Activated CD4-positive, CD25-positive, alpha-beta regulatory T cell (primary cell): ENCODE measurements at places on chromosomes 2 and 18.

GRCh38 chr2:229199267-229199666 lies 71.8 kb downstream of the PID1 start:
- DNase-seq: no peak

DNA sequence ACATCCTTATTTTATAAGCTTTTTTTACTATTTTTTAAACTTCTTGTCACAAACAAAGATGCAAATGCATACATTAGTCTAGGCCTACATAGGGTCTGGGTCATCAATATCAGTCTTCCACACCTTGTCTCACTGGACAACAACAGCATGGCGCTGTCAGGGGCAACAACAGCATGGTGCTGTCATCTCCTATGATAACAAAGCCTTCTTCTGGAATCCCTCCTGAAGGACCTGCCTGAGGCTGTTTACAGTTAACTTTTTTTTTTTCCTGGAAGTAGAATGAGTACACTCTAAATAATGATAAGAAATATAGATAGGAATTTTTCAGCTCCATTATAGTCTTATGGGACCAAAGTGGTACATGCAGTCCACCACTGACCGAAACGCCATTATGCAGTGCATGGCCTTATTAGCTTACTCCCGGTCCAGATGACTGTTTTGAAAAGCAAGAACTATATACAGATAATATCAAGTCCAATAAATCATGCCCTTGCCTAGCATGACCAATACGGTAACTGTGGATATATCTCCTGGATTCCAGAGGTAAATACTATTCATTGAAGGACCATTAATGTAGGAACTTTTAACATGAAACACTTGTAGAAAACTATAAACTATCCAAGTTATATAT lies 38.4 kb downstream of the TCF4 start:
- DNase-seq: no peak

- DNase-seq: no peak
Observed at GRCh38 chr2:196592911-196593881, 46.3 kb upstream of the CCDC150 start.

DNA sequence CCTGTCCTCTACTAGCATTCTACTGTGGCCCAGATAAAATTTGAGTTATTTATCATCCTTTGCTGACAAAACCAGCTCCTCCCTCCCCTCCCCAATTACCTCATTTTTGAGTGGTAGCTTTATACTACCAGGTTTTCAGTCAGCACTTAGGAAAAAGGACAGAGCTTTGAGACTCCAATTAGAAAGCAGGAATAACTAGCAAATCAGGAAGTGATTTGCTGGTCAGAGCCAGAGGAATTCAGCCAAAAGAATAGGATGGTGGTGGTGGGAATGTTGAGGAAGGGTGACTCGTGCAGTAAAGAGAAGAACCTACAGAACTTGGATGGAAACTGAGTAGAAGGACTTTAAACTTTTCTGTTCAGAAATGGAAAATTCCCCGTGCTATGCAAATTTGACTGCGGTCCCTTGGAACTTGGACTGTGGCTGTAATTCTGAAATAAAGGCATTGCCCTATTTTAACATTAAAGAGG lies 3.7 kb downstream of the MYL12B start:
- no peak for DNase-seq

DNA sequence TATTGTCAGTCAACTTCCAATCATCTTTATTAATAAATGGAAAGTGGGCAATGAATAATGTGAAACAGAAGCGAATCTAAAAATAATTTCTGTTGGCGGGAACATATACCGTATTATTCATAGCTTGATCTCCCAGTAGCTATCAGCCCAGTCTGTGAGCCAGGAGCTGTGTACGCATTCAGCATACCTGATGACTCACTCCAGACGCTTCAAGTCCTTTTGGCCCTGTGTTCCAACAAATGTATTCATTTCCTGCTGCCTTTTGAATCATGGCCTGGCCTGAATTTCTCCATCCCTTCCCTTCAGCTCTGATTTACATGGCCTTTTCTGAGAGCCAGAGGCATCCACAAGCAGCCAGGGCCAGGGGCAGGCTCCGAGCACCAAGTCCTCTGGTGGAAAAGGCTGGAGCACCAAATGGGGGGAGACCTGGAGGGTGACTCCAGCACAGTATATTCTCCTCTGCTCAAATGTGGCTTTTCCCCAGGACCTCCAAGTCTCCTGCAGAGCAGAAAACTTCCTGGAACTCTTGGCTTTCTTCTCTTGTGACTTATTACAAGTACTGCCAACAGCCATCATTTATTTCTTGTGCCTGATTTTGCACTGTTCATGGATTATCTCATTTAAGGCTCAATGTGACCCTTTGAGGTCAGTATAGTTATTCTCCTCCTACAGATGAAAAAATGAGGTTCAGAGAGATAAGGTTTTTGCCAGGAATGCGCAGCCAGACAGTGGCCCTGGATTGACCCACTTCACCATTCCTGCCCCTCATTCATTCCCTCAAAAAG lies 108.7 kb downstream of the EN1 start:
- DNase-seq: no peak

DNA sequence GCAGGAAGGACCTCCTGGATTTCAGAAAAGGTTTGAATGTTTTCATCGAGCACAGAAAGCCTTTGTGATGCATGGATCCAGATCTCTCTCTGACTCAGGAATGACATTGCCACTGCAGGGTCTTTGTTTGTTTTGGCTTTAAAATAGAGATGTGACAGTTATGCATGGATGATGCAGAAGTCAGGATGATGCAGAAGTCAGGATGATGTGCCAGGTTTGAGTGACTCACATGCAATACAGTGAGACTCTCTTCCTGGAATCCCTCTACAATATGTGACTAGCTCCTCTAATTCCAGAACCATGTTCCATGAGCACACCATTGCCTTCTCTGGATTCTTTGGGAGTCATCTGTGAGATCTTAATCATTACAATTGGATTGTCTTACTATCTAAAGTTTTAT lies 177.9 kb upstream of the RAB6C start:
- no peak for DNase-seq

DNA sequence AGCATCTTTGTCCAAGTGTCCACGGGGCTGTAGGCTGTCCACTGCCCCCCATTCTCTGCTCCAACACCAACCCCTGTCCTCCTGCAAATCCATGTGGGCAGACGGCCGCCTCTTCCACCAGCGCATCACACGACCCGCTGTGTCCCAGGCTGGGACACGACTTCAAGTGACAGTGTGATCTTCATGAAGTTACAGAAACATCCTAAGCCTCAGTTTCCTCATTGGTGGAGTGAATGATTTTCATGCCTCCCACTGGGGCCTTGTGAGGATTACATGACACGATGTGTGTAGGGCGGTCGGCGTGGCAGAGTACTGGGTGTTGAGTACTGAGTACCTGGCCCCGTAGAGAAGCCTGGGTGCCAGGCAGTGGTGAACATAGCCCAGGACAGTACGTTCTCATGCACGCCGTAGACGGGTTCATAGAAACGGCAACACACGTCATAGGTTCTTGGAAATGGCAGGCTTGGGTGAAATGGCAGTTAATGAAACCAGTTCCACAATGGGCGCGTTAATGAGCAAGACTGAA lies 9.3 kb upstream of the ALLC start:
- DNase-seq: no peak

DNA sequence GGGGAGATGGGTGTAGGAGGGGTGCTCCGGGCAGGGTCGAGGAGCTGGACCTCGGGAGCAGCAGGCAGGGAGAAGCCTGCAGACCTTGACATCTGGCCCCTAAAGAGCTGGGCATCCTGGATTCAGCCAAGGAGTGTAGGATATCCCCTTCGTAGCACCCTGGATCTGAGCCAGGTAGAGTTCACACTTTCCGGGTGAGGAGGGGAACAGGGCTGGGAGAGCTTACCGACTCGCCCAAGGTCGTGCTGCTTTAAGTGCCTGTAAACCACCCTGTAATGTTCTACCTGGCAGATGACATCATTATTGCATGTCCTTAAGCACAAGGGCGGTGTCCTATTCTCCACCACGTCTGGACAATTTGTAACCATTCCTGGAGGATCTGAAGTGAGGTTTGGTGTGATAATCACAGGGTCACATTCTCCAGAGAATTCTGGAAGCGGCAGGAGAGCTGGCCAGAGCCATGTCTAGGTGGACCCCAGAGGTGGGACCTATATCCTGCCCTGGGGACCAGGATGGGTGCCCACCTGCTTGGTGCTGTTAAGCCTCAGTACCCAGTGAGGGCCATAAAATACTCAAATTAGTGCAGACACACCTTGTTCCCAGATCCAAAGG lies 14.6 kb downstream of the ITM2C start:
- DNase-seq: no peak

- DNase-seq: no peak
Observed at GRCh38 chr2:124325667-124326440, 300.8 kb downstream of the CNTNAP5 start.

DNA sequence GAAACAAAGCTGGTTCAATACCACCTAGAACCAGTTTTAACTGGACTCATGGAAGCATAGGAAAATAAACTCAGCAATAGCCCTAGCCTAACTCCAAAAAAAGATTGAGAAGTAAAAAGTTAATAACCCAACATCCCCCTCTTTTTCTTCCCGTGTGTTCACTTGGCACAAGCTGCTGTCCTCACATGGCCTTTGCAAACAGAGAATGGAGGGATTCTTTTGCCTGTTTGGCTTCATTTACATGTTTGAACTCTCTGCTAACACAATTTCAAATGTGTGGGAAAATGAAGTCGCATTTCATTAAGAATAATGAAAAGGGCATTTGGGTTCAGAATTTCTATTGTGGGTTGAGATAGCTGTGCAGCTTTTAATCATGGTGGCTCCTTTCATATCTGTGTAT lies 589.2 kb upstream of the LRRTM1 start:
- no peak for DNase-seq

GRCh38 chr2:181574321-181574720 lies 82.6 kb downstream of the CERKL start:
- DNase-seq: no peak

GRCh38 chr2:70686577-70687460 lies 81.2 kb downstream of the ADD2 start:
- no peak for DNase-seq

- DNase-seq: no peak
Observed at GRCh38 chr2:121476684-121477083, 54.0 kb upstream of the RNU4ATAC start.

DNA sequence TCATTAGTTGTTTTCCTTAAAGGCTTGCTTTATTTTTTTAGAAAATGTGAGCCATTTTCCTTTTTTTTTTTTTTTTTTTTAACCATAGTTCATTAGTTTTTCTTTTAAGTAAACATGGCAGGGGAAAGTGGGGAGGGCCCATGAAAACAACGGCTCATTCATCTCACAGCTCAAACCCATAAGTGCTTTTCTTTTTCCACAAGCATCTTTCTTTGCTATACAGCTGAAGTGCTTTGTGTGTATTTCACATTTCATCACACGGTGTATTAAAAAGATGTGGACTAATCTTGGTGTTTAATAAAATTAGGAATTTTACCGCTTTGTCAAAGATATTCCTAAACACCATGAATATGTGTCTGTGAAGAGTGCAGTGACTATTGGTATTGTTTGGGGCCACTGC lies 41.6 kb downstream of the RHBDD1 start:
- DNase-seq: no peak

DNA sequence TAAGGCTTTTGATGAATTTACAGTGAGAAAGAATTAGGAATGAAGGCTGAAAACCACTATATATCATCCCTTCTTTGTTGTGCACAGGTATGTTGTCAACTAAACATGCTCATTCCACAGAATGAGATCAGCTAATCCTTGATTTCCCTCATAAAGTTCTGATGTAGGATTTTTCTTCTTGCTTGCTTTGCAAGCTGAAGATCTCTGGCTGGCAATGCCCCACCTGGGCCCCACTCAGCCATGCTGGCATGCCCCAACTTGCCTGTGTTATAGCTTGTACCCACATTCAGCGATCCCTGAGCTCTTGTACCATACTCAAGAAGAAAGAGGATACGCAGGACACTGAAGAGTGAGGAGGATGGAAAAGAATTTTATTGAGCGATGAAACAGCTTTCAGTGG lies 18.0 kb upstream of the SERPINB11 start:
- no peak for DNase-seq

- no peak for DNase-seq
Observed at GRCh38 chr2:72051971-72052505, 95.6 kb downstream of the CYP26B1 start.

DNA sequence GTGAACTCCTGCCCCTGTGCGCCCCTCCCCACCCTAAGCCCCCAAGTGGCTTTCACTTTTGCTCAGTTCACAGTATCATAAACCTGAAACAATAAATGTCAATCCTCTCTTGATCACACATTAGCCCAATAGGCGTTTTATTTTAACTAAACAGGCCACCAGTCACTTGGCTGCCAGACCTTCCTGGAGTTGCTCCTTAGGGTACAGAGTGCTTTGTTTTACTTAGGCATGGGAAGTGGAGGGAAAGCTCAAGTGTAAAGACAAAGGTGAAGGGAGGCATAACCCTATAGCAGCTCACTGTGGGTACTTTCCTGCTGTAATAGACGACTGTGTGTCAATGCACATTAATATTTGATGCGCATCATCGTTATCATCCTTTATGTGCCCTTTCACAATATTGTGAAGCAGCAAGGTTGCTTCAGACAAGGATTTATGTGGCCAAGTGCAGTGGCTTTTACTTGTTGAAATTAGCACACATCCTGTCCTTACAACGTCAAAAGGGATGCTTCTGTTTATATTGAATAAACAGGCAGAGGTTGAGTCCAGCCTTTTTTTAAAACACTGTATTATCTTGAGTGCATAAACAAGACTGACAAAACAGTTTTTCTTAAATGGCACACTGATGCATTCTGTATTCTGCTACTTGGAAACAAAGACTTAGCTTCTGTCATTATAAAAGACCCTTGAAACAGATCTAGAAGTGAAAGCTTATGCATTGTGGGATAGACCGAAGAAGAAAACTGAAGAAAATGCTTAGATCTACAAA lies 168.5 kb downstream of the TMEFF2 start:
- DNase-seq: no peak

DNA sequence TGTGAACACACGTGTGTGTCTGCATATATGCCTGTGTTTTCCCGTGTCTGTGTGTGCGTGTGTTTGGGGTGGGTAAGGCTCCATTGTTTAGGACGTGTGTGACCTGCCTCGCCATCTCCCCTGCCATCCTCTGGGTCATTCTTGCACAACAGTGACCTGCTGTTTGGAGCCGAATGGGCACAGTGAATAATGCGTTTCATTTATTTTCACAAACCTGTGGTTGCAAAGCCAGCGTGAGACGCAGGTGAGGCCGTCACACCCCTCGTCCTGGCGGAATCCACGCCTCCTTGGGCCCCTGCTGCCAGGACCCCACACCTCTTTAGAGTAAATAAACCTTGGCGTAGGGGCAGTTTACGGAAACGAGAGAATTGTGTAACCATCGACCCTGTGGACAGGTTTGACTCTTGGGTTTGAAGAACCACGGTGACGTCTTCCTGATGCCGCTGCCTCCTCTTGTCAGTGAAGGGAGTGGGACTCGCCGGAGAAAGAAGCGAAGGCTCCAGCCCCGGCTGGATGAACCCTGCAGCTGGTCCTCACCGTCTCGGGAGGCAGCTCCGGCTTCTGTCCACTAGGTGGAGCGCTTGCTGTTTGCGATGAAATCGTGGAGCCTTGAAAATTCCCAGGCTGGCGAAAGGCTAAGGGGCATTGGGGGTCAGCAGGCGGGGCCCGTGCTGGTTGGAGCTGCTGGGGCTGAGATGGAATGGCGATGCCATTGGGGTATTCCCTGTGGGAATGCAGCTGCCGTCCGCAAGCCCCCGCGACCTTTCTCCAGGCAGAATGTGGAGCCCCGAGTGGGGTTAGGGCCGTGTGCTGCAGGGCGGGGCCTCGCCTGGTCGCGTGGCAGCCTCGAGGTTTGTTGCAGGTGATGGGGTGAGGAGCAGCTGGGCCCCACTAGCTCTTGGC lies 81.1 kb downstream of the RTP5 start:
- peak; percentile 41 for DNase-seq

GRCh38 chr2:8229546-8229986 lies 452.3 kb upstream of the ID2 start:
- DNase-seq: no peak

- DNase-seq: no peak
Observed at GRCh38 chr18:43148231-43148630, 32.7 kb upstream of the RIT2 start.
